ENCODE measurements at places on chromosomes 6 and 20.

- no peak for DNase-seq
Measured at GRCh38 chr20:32472581-32473207, 112.4 kb downstream of the NOL4L start.

- no peak for DNase-seq
Measured at GRCh38 chr20:44901974-44902373, 7.9 kb upstream of the PABPC1L start.

GRCh38 chr6:44487586-44487985 is 100.1 kb downstream of the CDC5L start:
- no peak for DNase-seq

DNA sequence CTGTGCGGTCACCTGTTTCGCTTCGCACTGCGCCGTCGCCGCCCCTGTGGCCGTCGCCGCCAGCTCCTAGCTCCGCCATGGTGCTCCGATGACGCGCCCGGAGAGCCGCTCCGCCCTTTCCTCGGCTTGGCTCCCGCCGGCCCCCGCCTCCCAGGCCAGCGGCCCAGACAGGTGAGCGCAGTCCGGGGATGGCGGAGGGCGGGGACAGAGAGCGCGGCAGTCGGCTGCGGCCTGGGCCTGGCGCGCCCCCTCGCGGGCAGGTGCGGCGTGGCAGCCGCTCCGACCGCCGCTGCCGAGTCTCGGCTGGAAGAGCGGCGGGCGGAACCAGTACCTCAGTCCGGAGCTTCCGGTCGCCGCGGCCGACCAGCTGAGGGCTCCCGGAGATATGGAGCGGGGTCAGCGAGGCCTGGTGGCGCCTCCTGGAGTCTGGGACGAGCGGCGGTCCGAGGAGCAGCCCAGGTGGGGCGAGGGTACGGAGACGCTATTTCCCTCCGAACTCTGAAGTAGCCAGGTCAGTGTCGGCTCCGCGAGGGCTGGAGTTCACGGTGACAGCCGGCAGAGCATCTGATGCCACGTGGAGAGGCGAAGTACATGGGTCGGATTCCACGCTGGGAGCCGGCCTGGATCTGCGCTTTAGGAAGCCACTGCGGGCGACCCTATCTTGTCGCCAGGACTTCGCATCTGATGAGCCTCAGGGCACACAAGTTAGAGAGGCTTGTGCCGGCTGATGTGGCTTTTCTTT is at the start of gene MAP7:
Gene MAP7 (minus strand): TSS at position 93 of the 742 bp plus-strand sequence. CDS start 14 bp downstream, at position 79.
- DNase-seq: peak; percentile 69

DNA sequence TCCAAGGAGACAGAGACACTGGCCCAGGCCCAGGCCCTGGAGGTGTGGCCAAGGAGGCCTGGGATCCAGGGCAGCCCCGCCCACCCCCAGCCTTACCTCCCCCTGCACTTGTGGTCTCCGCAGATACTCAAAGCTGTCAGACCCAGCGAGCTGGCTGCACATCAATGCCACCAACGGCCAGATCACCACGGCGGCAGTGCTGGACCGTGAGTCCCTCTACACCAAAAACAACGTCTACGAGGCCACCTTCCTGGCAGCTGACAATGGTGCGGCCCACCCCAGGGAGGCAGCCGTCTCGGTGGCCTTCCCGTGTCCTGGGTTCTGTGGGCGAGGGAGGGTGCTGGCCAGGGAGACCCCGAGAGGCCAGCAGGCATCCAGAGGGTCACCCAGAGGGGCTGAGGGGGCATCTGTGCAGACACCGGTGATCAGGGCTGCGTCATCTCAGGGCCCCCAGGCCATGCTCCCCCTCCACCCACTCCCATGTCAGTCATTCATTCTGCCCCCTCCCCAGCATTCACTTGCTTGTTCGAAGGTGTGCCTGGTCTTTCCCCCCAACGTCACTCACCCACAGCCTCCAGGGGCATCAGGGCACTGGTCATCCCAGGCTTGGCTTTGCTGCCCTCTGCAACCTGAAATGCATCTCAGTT is 141.3 kb downstream of the TAF4 start:
- no peak for DNase-seq

DNA sequence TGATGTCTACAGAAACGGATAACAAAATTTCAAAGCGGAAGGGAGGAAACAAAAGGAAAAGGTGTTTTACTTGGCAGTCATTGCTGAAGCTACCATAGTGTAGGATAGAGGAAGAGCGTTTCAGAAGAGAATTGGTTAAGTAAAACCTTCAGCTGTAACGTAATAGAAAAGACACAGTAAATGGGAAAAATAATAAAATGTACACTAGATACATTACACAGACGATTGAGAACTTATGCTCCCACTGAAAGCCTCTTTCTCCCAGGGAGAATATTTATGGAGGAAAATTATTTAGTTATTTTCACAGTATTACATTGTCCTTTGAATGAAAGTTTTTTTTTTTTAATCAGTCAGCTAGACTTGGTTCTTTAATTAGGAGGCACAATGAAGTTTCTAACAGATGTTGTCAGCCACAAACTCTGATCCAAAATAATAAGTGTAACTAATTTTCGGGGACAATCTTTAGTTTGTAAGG is 90.7 kb upstream of the PRDM1 start:
- no peak for DNase-seq

DNA sequence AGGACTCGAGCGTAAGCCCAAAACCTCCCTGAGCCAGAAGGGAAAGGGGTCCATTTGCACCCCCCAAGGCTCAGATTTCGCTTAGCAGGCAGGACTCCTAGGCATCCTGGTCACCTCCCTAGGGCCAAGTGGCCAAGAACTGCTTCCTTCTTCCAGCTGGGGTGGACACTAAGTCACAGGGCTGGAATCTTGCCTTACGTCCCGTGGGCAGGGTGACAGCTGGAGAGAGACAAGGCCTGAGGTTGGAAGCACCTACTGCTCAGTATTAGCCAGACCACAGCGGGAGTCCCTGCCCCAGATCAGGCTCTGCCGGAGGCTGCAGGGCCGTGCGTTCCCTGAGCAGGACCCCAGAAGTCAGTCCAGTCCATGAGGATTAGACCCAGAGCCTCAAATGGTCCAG is 19.7 kb downstream of the LAMA5 start:
- no peak for DNase-seq

DNA sequence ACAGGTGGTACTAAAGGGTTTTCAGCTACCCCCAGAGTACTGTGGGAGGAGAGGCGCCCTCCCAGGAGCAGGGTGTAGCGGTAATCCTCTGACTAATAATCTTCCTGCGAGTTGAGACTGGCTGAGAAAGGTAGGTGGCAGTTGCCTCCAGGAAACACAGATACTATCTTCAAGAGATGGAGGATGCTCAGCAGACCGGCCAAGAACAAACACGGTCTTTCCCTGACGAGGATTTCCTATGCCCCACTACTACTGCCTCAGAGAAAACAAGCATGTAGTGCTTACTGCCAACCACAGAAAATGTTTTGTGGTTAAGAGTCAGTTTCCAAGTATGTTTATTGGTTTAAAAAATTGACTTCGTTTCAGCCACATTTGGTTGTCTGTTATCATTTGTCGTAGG is 26.8 kb downstream of the C6orf89 start:
- DNase-seq: peak; percentile 53

GRCh38 chr6:3910106-3910663 is 61.0 kb downstream of the FAM50B start:
- no peak for DNase-seq

DNA sequence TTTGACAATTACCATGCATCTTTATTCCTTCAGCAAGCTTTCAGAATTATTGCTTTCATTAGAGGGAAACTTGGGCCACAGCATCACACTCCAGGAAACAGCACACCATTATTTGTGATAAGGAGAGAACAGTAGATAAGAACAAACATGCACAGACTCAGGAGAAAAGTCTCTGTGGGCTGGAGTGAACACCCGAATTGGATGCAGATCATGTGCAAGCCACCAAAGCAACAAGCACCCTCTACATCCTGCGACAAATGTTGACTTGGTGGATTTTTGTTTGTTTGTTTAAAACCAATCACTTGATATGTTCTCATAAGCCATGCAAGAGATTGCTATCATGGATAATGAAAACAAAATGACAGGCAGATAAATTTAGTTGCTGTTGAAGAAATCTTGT is 67.7 kb upstream of the ZFP64 start:
- no peak for DNase-seq

DNA sequence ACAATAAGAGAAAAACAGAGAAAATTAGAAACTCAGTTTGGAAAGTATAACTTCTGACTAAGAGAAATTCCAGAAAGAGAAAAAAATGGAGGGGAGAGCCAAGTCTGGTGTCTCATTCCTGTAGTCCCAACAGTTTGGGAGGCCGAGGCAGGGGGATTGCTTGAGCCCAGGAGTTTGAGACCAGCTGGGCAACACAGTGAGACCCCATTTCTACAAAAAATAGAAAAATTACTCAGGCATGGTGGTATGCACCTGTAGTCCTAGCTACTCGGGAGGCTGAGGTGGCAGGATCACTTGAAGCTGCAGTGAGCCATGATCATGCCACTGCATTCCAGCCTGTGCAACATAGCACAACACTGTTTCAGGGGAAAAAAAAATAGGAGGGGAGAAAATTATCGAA is 3.1 kb upstream of the KIF3B start:
- DNase-seq: no peak

- DNase-seq: peak; percentile 35
Measured at GRCh38 chr6:141988954-141989705, 143.6 kb upstream of the GJE1 start.

DNA sequence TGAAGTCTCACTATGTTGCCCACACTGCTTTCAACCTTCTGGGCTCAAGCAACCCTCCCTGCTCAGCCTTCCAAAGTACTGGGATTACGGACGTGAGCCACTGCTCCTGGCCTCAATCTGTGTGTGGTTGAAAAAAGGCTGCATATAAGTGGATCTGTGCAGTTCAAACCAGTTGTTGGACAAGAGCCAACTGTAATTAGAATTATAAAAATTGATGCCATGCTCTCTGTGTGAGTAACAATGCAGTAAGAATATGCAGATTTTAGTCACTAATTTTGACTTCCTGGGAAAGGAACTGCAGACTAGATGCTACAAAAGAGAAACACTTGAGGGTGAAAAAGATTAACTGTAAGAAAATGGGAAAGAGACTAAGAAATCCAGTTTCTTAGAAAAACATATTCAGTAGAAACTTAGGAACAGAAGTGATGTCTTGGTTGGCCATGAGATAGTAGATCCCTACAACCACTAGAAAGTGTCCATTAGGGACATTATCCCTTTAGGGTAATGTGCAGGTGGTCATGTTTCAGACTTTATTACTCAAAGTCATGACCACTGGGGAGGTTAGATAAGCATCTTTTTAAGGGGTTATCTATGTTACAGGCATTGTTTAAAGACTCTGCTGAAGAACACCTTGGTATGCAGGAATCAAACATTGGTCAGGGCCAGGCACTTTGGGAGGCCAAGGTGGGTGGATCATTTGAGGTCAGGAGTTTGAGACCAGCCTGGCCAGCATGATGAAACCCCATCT is 26.3 kb downstream of the ITCH start:
- DNase-seq: no peak

GRCh38 chr20:38735172-38735571 is 10.9 kb downstream of the SLC32A1 start:
- DNase-seq: no peak

DNA sequence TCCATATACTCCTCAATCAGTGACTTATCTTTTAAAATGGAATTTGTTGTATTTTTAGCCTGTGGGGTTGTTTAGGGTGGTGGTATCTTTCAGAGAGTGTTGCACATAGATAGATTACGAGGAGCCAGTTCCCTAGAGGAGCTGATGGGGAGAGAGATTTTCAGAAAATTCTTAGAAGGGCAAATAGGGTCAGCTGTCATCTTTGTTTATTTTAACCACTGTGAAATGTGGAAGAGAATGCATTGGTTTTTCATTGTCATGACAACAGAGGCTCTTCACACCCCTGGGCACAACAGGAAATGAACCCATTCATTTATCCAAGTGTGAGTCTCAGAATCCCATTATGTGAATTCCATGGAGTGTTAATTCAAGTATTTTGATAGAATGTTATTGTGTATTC is 188.4 kb downstream of the JARID2 start:
- no peak for DNase-seq

GRCh38 chr20:4025679-4026078 is 10.3 kb upstream of the RNF24 start:
- no peak for DNase-seq

GRCh38 chr20:22584522-22584921 is at the start of gene FOXA2:
Gene FOXA2, minus strand, starts transcription at chr20:22584572. Its CDS starts 294 bp downstream, at chr20:22584278.
- DNase-seq: no peak

DNA sequence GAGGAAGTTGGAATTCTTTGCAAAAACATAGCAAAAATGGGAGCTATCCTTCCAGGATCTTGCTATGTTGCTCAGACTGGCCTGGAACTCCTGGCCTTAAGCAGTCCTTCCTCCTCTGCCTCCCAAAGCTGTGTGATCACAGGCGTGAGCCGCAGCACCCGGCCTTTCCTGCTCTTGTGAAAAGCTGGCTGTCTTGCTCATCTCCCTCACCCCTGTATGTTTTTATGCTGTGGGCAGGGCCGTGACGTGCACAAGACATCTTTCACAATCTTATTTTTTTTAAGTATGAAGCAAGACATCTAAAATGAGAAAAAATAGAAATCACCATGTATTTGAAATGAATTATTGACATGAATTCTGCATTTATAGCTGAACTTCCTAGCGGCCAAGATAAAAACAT is 110.4 kb downstream of the SAMD5 start:
- no peak for DNase-seq

DNA sequence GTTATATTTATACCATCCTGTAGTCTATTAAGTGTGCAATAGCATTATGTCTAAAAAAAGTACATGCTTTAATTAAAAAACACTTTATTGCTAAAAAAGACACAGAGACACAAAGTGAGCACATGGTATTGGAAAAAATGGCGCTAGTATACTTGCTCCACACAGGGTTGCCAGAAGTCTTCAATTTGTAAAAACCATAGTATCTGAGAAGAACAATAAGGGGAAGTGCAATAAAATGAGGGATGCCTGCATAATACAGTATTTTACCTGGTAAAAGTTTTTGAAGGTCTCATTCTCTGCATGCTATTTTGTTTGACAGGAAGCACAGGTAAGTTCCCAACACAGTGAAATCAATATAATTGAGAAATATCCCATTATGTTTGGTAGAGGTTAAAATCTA is 1.6 kb downstream of the NOX3 start:
- DNase-seq: no peak

GRCh38 chr6:118203545-118203944 is 296.5 kb downstream of the SLC35F1 start:
- DNase-seq: no peak

GRCh38 chr6:36758516-36759147 is 61.0 kb downstream of the RAB44 start:
- DNase-seq: no peak

GRCh38 chr6:135004399-135004798 is 50.2 kb downstream of the HBS1L start:
- no peak for DNase-seq

DNA sequence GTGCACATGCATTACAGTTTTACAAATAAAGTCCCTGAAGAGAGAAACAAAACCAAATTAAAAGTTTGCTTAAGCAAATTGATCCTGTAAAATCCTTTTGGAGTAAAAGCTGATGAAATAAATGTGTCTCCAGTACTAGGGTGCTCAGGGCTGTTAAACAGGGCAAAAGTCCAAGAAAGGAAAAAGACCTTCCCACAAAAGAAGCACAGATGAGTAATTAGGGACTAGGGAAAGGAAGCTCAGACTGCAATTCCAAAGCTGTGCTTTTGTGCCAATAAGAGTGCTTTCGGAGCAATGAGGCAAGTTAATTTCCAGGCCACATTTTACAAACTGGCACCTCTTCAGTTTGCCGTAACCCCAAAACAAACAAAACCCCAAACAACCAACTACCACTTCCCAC is 10.4 kb upstream of the RNF182 start:
- no peak for DNase-seq

GRCh38 chr20:43925215-43925614 is 10.6 kb downstream of the TOX2 start:
- DNase-seq: peak; percentile 69

- DNase-seq: no peak
Measured at GRCh38 chr6:116557893-116558292, 4.3 kb downstream of the CALHM4 start.

All from activated CD4-positive, alpha-beta T cell treated with anti-CD3 and anti-CD28 coated beads, Interleukin-2, amount 50 U/mL, for 48 hours (primary cell).